ENCODE measurements at places on chromosomes 7 and 10.

- H3K4me3 ChIP-seq = no peak overlapping the region
- H3K27me3 ChIP-seq = no peaks in the 10 kb centered on the region
- H3K4me1 ChIP-seq = no peaks in the 10 kb centered on the region
- H3K36me3 ChIP-seq = no peaks in the 10 kb centered on the region
- no peak for DNase-seq
- H3K27ac ChIP-seq = no peak overlapping the region
Measured at GRCh38 chr7:30996883-30997282, 33.1 kb downstream of the GHRHR start.

- H3K36me3 ChIP-seq = no peaks in the 10 kb centered on the region
- no peaks in the 10 kb centered on the region for H3K27me3 ChIP-seq
- DNase-seq = no peak
Measured at GRCh38 chr7:121563177-121563576, 167.1 kb upstream of the FAM3C start.

GRCh38 chr7:240887-241421 lies 48.6 kb downstream of the FAM20C start:
- H3K36me3 ChIP-seq = peaks cover 8% of the 10 kb centered on the region
- H3K27ac ChIP-seq = no peak overlapping the region
- H3K27me3 ChIP-seq = no peaks in the 10 kb centered on the region
- H3K4me1 ChIP-seq = no peaks in the 10 kb centered on the region
- no peak for DNase-seq
- H3K4me3 ChIP-seq = no peak overlapping the region

DNA sequence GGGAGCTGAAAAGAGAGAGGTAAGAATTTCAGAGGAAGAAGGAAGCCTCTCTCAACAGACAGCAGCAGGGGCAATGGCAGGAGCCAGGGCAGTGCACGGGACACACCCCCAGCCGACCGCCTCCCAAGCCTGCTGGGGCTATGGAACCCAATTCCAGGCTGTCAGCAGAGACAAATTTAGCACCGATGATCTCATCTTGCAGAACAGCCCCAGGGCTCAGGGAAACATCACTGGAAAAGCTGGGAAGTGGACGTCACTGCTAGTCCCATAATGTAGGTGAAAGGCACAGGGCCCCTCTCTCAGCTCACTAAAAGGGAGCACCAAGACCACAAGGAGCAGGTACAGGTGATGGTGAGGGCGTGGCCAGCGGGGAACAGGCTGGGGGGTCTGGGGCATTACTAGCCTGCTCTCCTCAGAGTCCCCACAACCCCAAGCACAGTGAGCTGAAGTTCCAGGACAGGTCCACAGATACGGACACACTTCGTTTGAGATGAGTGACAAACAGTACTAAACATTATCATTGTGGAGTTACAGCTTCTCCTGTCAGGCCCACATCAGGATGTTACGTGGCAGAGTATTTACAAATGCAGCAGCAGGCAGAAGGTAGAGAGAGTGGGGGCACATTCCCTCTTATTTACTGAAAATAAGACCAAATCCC lies 103.7 kb downstream of the PLXNA4 start:
- no peaks in the 10 kb centered on the region for H3K27me3 ChIP-seq
- H3K27ac ChIP-seq = no peak overlapping the region
- H3K4me3 ChIP-seq = no peak overlapping the region
- H3K4me1 ChIP-seq = no peaks in the 10 kb centered on the region

DNA sequence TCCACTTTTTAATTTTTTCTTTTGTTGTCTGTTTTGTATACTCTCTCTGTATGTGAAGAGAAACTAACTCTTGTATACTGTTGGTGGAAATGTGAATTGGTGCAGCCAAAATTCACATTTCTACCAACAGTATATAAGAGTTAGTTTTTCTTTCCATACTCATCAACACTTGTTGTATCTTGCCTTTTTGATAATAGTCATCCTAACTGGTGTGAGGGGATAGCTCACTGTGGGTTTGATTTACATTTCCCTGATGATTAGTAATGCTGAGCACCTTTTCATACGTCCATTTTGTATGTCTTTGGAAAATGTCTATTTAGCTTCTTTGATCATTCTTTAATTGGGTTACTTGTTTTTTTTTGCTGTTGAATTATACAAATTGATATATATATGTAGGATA lies 375.5 kb upstream of the IGFBP3 start:
- no peaks in the 10 kb centered on the region for H3K27me3 ChIP-seq
- H3K36me3 ChIP-seq = no peaks in the 10 kb centered on the region
- no peak overlapping the region for H3K4me3 ChIP-seq
- H3K4me1 ChIP-seq = peaks cover 3% of the 10 kb centered on the region

DNA sequence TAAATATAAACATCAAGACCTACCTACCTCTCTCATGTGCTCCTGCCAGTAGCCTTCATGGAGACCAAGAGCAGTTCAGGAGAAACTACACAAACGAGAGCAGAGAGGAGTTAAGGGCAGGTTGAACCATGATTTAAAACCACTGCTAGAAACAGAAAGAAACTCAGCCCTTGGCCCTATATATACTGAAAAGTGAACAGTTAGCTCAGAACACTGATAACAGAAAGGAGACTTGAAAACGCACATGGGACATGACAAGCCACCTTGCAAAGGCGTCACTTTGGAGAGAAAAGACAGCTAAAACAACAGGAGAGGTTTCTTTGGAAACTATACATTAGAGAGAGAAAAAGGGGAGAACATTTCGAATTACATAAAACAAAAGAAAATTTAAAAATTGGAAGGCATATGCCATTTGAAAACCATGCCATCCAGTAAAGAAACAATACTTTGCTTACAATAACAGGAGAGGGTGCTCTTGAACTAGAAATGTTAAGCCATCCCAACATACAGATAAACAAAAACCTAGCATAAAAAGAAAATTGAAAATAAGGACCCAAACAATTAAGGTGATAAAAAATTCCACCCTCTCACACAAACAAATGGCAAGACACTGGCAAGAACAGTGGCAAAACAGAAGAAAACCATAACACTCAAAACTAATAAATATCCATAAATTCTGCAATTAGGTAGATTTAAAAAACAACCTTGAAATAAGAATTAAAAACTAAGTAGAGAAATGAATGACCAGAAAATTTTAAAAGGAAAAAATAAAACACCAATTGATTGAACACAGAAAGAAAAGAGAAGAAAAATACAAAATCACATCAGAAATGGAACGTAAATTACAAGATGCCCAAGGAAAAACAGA lies 232.7 kb downstream of the IMMP2L start:
- no peak overlapping the region for H3K27ac ChIP-seq
- peak; percentile 55 for DNase-seq
- H3K4me1 ChIP-seq = no peaks in the 10 kb centered on the region
- H3K4me3 ChIP-seq = no peak overlapping the region
- no peaks in the 10 kb centered on the region for H3K27me3 ChIP-seq

- H3K27me3 ChIP-seq = no peaks in the 10 kb centered on the region
- DNase-seq = no peak
- H3K36me3 ChIP-seq = no peaks in the 10 kb centered on the region
- H3K4me1 ChIP-seq = no peaks in the 10 kb centered on the region
- H3K27ac ChIP-seq = no peak overlapping the region
Measured at GRCh38 chr10:72460284-72460876, 105.7 kb upstream of the DNAJB12 start.

Measured in fibroblast of lung (primary cell).